Activated naive CD4-positive, alpha-beta T cell treated with anti-CD3 and anti-CD28 coated beads, Interleukin-2, amount 10 ng/mL, durations not matched to agents 7 days and 5 days (primary cell): ENCODE measurements at places on chromosomes 5 and 9.

GRCh38 chr9:16461137-16461840, 409.2 kb downstream of the BNC2 start:
- H3K27me3 ChIP-seq: no peaks in the 10 kb centered on the region
- H3K36me3 ChIP-seq: no peaks in the 10 kb centered on the region
- H3K4me1 ChIP-seq: no peaks in the 10 kb centered on the region
- H3K27ac ChIP-seq: no peak overlapping the region
- DNase-seq: no peak

DNA sequence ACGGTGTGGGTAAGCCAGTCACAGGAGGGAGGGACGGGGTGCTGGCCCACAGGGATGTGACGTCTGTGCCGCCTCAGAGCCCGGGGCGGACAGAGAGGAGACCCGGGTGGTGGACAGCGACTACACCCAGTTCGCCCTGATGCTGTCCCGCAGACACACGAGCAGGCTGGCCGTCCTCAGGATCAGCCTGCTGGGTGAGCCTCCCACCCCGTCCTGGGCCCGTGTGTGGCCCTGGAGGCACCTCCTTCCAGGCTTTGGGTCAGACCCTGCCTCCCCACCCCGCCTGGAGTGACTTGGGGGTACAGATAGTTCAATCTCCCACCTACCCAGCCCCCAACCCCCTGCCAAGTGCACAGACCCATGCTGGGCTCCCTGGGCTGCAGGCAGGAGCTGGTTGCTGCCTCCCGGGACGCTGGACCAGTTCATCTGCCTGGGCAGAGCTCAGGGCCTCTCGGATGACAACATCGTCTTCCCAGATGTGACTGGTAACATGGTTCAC, 1.7 kb downstream of the LCN12 start:
- no peak for DNase-seq
- peaks cover 11% of the 10 kb centered on the region for H3K4me1 ChIP-seq
- H3K27ac ChIP-seq: no peak overlapping the region
- peaks cover 17% of the 10 kb centered on the region for H3K27me3 ChIP-seq
- H3K4me3 ChIP-seq: no peak overlapping the region

DNA sequence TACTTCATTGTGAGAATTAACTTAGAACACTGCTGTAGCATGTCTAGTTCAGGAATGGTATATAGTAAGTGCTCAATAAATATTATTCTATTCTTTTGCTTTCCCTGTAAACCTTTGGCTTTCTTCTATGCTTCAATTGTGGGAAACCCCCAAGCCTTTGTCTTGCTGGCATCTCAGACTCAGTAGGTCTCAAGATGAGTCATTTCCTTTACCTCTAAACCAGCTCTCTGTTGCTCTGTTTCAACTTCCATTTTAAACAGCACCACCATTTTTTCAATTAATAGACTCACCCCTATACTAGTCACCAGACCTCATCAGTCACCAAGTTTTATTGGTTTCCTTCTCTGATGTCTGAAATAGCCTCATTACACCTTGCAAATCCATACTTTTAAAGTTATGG, 43.5 kb downstream of the DMAC1 start:
- peaks cover 11% of the 10 kb centered on the region for H3K36me3 ChIP-seq
- H3K27me3 ChIP-seq: no peaks in the 10 kb centered on the region
- H3K4me3 ChIP-seq: no peak overlapping the region
- H3K4me1 ChIP-seq: peaks cover 25% of the 10 kb centered on the region

- H3K36me3 ChIP-seq: no peaks in the 10 kb centered on the region
- H3K27me3 ChIP-seq: no peaks in the 10 kb centered on the region
These were observed 511.6 kb upstream of the ZNF608 start for GRCh38 chr5:125257997-125258396.
